ENCODE measurements at places on chromosomes 5 and 9. TPM values are rescaled to one million over a fixed set of nuclear protein-coding genes. Genes with fewer than 3 reads are reported as not detected.

The MCCC2 gene
- total RNA-seq = 30.6 TPM

The SH3PXD2B gene
- total RNA-seq = 32.5 TPM

The STC2 gene
- total RNA-seq = 514 TPM

The DNAI1 gene
- total RNA-seq = not detected

The SRA1 gene
- total RNA-seq = 40.5 TPM

The FAM81B gene
- total RNA-seq = not detected

The MYO10 gene
- total RNA-seq = 24.9 TPM

The MOB3B gene
- 0.18 TPM for total RNA-seq

The LCN9 gene
- total RNA-seq = not detected
